ENCODE measurements at places on chromosomes 4 and X.

- no peak for DNase-seq
Measured at GRCh38 chr4:47704693-47705325, 133.1 kb downstream of the CORIN start.

GRCh38 chrX:1336948-1337779 lies 579 bp downstream of the IL3RA start:
- DNase-seq = no peak

DNA sequence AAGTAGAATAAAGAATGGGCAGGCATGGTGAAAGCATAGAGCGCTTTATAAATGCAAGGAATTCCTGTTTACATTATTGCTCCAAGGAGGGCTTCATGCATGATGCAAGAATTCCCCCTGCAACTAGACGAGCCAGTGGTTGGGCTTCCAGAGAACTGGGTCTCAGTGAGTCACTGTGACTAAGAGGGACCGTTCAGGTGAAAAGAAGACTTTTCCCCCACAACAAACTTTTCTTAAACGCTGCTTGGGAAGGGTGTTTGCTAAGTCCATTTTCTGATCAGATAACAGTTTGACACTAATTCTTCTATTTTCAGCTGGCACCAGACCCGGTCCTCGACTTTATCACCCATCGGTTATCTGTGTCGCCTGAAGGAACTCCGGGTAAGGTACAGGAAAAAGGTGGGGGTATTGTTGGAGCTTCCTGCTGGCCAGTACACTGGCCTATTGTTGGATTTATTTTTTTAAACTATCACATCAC lies 40.1 kb downstream of the LDB2 start:
- DNase-seq = peak; percentile 60

- DNase-seq = no peak
Measured at GRCh38 chr4:128350449-128351045, 62.9 kb upstream of the PGRMC2 start.

All from astrocyte of the cerebellum (primary cell).